Dermis lymphatic vessel endothelial cell (primary cell): ENCODE measurements at places on chromosomes 1 and 21. TPM values are rescaled to one million over a fixed set of nuclear protein-coding genes. Genes with fewer than 3 reads are reported as not detected.

The ANKRD45 gene
- under 0.01 TPM in 1 of 2 replicates, not detected in the other for total RNA-seq

The ABCG1 gene
- total RNA-seq = 147 and 186 TPM in 2 replicates

The LEPR gene
- 28.2 and 92.5 TPM in 2 replicates for total RNA-seq

The TENT5C gene
- 0.69 and 1.7 TPM in 2 replicates for total RNA-seq

The FCRL3 gene
- total RNA-seq = not detected in 2 replicates

The CGN gene
- total RNA-seq = 0.11 and 0.26 TPM in 2 replicates
